Activated CD4-positive, alpha-beta T cell treated with anti-CD3 and anti-CD28 coated beads for 24 hours (primary cell): ENCODE measurements at places on chromosomes 7 and 10.

- DNase-seq = peak; percentile 63
Observed at GRCh38 chr7:35537067-35538023, 157.6 kb downstream of the HERPUD2 start.

DNA sequence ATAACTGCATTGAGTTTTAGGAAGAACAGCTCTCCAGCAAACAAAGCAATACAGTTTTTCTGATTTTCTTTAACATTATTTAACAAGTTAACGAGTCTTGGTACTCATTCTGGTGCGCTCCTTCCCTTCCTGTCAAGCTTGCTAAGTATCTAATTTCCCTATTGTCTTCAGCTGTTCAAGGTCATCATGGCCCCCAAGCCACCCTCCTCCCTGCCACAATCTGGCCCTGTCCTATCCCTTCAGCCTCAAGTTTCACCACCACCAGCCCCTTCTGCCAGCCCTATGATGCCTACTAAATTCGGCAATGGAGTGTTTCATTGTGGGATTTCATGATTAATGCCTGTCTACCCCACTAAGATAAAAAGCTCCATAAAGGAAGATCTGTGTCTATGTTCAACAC, 121.0 kb downstream of the SORCS1 start:
- DNase-seq = no peak

DNA sequence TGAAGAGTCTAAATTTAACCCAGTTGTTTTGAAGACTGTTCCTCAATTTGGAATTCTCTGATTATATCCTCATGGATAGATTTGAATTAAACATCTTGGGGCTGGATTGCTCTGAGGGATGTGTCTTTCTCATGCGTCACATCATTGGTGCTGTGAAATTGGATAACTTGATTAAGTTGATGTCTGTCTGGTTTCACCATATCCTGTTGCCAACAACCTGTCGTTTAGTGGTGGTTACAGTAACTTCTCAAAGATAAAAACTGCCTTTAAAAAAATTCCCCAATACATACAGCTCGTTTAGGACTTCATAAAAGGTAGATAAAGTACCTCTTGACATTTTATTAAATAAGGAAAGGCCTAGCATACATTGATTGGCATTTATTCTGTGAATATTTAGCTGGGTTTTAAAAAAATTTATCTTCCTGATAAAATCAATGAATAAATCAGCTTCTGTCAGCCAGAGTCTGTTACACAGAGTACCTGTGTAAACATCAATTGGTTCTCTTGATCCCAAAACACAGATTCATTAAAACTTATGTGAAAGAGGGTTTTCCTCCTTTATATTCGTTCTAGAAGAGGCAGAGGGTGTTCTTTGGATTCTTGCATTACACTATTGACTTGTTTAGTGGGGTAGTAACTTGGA, 10.5 kb downstream of the CRCP start:
- no peak for DNase-seq

- DNase-seq = no peak
Observed at GRCh38 chr7:21526007-21526406, 16.8 kb upstream of the DNAH11 start.

DNA sequence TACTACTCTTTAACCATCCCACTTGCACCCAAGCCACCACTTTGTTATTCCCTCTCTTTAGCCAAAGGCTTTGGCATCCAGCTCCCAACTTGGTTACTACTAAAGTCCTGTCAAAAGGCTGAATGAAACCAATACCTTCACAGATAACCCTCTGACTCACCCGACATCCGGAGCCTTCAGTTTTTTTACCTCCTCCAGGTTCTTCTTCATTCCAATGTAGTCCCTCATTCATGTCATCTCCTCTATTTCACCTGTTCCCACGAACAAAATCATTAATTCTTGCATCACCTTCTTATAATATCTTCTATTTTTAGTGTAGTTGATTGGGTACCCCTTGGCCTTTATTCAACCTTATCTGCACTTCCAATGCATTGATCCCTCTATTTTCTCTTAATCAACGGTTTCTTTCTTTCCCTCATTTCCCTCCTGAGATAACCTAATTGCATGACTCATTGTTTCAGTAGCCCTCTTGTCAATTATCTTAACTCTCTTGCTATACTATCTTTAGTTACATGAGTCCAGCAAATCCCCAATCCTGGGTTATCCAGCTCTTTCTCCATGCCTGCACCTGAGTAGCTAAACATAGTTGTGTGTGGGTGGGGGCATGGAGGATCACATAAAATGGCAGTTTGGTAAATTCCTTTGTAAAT, 87.2 kb upstream of the COL1A2 start:
- DNase-seq = no peak

GRCh38 chr10:108375691-108376090, 1211.2 kb upstream of the SORCS1 start:
- DNase-seq = no peak

GRCh38 chr7:47103498-47104205, 478.3 kb downstream of the TNS3 start:
- no peak for DNase-seq

- DNase-seq = no peak
Observed at GRCh38 chr10:59575269-59575668, 134.4 kb downstream of the SLC16A9 start.

DNA sequence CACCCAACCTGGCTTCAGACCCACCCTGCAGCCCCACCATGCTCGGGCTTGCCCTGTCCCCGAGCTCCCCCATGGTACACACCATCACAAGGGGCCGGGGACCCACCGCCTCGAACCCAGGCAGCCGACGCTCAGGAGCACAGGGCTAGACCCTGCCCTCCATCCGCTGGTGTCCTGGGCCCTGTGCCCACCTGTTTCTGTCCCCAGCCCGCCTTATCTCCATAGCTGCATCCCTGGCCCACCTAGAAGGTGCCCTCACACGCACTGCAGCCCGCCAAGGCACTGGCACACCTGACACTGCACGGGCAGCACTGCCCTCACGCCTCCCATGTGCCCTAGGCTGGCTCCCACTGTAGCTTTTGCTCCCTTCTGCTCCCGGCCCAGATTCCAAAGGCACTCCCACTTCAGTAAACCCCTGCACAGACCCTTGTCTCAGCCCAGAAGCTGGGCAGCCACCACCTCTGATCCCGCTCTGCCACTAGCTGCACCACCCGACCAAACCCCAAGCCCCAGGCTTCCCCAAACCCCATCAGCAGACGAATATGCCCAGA, 17.1 kb downstream of the YKT6 start:
- DNase-seq = no peak

DNA sequence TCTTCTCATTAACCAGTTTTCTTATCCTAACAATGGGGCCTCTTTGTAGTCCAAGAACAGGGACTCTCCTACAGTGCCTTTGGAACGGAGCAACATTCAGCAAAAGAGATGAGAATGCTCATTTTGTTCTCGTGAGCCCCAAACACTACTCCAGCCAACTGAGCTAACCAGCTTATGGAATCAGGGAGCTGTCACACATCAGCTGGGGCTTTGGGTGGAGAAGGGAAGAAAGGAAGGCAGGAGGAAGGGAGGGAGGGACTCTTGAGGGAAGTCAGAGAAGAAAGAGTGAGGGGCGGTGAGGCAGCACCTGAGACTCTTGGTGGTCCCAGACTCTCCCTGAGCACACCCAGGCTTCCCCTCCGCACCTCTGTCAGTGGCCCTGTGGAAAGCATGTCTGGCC, 123.1 kb downstream of the CLEC2L start:
- DNase-seq = no peak

- no peak for DNase-seq
Observed at GRCh38 chr10:110059925-110060324, 52.1 kb downstream of the ADD3 start.

- no peak for DNase-seq
Observed at GRCh38 chr7:155369766-155370165, 72.1 kb downstream of the INSIG1 start.

GRCh38 chr7:66047426-66047825, 28.2 kb upstream of the ASL start:
- DNase-seq = no peak

- DNase-seq = no peak
Observed at GRCh38 chr10:6119423-6119822, 30.6 kb downstream of the RBM17 start.

DNA sequence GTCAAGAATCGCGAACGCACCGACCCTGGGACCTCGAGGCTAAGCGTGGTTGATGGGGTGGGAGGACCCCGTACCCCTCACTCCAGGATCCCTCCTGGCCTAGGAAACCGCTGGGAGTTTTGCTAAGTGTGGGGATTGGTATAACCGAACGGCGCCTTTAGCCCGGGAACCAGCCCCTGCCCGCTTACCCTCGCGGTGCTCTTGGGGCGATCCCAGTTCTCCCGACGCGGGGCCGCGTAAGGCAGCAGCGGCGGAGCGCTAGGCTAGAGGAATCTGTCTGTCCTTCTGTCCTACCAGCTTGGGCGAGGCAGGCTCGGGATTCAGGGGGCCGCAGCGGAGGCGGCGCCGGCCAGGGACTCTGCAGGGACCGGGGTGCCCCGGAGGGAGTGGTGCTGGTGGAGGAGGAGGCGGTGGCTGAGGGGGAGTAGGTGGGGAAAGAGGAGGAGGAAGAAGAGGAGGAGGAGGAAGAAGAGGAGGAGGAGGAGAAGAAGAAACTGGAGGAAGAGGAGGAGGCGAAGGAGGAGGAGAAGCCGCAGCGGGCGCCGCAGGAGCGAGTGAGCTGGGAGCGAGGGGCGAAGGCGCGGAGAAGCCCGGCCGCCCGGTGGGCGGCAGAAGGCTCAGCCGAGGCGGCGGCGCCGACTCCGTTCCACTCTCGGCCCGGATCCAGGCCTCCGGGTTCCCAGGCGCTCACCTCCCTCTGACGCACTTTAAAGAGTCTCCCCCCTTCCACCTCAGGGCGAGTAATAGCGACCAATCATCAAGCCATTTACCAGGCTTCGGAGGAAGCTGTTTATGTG, 439 bp upstream of the EMX2 start:
- DNase-seq = no peak

- no peak for DNase-seq
Observed at GRCh38 chr10:111017098-111017497, 59.7 kb upstream of the ADRA2A start.

DNA sequence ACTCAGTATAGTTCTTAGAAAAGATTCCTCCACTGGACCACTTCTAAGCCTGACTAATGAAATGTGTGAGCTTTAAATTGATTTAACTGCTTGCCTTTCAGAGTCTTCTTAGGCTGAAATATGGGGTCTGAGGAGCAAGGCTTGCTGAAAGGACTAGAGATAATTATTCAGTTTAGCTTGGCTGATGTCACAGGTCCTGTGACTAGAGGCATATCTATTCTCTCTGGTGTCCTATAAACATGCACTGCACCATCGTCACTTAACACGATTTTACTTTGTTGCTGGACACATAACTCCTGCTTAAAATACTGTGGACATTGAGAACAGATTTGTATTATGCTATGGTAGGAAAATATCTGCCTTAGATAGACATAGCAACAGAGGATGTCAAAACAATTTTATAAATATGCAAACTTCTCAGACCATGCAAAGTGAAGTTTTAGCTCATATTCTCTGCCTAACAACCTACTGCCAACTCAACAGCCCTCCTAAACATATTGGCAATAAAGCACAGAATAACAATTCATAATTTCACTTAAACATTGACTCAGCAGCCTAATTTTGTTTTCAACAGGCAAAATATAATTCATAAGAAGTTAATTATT, 80.2 kb downstream of the RNF133 start:
- DNase-seq = no peak

DNA sequence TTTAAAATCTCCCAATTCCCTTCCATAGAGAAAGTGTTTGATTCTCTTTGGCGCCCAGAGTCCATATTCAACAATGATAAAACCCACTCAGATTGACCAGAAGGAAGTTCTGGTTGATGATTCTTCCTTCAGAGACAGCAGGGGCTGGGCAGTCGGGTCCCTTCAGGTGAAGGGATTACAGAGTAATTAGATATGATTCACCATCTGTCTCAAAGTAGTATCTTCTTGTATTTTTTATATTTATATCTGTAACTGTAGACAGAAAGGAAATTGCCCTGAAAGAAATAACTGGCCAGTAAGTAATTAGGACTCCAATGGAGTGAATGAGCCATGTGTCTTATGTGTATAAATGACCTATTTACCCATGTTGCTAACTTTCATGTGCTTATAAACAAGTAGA, 156.0 kb downstream of the PLCE1 start:
- no peak for DNase-seq

GRCh38 chr7:48087349-48087748, 1.7 kb upstream of the UPP1 start:
- DNase-seq = no peak

DNA sequence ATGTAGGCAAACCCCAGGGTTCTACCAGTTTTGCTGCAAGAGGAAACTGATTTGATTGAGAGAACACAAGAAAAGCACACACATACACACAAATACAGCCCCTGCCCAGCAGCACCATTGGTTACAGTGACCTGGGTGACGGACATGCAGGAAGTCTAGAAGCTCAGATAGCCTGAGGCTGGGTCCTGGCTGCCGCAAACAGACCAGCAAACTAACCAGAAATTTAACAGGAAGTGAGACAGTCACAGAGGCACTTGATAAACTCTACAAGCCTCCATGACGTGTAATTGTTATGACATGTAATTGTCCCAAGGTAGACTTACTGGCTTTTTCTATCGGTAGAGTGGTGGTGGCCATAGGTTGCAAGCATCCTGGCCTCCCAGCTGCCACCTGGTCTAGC, 58.9 kb downstream of the PRKAR2B start:
- no peak for DNase-seq

GRCh38 chr10:126247446-126247975, 140.8 kb downstream of the ADAM12 start:
- no peak for DNase-seq

DNA sequence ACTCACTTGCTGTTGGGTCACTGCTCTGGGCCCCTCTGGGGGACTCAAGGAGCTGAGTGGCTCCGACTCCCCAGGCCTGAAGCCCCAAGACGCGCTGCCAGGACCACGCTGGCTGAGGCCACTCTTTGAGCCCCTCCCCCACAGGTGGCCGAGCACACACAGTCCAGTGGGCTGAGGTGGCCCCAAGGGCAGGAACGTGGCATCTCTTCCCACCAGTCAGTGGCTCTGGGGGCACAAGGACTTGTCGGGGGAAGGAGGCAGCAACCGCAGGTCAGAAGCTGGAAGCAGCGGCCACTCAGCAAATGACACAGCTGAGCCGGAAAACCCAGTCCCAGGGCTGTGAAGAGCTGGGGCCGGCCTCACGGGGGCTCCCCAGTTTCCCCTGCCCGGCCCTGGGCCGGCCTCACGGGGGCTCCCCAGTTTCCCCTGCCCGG, 24.1 kb downstream of the GRIFIN start:
- no peak for DNase-seq

DNA sequence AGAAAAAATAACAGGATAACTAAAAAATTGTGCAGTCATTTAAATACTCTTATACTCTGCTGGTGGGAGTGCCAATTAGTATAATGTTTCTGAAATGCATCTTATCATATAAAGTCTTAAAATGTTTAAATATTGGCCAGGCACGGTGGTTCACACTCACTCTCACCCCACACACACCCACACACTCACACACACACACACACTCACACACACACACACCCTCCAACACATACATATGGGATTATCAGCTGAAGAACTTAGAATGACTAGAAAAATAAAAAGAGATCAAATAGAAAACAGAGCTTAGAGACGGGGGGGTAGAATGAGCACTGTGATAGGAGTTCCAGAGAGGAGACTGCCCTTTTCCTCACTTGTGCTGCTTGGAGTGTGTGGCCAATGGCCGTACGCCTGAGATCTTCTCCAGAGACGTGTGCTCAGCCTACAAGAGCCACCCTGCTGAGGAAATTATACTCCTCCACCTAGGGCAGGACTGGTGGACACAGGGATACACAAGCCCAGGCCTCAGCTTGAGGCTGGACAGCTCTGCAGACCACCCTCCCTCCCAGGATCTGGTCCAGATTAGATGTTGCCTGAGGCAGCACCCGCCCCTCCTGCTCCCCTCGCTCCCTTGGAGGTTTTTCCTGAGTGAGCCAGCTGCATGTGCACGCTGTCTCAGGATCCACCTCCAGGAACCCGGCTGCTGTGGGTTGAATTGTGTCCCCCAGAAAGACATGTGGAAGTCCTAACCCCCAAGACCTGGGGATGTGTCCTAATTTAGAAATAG, 26.5 kb upstream of the PRKAG2 start:
- DNase-seq = no peak
